Stimulated activated CD8-positive, alpha-beta memory T cell treated with anti-CD3 and anti-CD28 coated beads, Interleukin-7, amount 100 ng/mL, for 4 hours (primary cell): ENCODE measurements at places on chromosomes 11 and 22.

GRCh38 chr11:126007238-126007637 is 55.4 kb downstream of the CDON start:
- no peak for DNase-seq

GRCh38 chr11:61756452-61757212 is 4.2 kb downstream of the MYRF start:
- DNase-seq: no peak

DNA sequence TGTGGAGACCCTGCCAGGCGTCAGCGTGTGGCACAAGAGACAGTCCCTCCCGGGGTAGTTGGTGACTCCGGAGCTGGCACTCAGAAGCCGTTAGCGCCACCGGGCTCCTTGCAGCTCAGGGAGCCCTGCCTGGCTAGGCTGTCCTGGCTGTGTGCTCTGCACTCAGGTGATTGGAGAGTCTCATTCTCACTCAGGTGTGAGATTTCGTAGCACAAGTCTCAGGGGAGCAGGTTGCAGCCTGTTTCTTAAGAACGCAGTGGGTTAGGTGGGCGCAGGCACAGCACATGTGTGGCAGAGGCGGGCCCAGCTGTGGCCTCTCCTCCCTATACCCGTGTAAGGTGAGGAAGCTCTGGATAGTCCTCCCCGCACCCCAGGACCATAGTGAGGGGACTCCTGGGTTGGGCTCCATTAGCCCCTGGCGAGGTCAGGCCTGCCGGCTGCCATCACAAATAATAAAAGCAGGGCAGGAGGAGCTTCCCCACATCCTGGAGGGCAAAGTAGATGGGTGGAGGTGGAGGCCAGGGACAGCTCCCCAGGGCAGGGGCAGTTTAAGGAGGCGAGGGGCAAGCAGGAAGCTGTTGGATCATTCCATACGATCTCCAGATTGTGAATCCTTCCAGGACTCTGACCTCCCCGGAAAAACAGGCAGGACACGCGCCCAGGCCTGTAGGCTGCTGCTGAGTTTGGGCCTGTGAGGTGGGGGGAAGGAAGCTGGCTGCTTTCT is 39.4 kb downstream of the SBF1 start:
- DNase-seq: no peak

GRCh38 chr11:44770401-44770800 is 43.6 kb downstream of the TSPAN18 start:
- no peak for DNase-seq

DNA sequence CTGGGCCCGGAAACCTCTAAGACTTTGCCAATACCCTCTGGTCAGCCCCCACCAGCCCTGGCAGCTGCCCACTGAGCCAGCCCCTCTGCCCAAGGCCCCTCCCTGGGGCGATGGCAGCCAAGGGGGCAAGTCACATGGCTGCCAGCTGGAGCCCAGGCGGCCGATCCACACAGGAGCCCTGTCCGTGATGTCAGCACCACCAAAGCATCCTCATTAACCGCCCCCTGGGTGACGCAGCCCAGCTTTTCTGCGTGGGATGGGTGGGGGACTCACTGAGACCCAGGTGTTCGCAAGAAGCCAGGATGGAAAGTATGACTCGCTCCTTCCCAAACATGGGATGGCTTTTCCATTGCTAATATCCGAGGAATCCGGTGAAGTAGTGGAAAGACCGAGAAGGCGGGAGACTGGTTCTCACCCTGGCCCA is 46.6 kb upstream of the WNT7B start:
- DNase-seq: no peak

GRCh38 chr11:77085652-77086051 is 17.0 kb upstream of the OMP start:
- no peak for DNase-seq

DNA sequence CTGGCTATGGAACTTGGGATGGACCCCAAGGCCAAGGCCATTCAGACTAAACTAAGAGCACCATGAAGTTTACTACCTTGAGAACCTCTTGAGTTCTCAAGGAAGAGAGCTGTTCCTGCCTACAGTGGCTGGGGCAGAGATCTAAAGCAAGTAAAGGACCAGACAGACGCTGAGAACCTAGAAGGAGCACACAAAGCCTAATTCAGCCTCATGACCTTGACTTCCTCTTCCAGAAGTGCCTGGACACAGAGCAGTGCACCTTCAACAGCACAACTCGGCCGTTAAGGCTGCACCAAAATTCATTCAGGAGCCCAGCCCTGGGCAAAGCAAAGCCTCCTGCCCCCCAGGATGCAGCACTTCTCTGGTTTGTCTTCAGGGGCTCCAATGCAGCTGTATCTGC is 82.9 kb upstream of the AKIP1 start:
- DNase-seq: no peak

DNA sequence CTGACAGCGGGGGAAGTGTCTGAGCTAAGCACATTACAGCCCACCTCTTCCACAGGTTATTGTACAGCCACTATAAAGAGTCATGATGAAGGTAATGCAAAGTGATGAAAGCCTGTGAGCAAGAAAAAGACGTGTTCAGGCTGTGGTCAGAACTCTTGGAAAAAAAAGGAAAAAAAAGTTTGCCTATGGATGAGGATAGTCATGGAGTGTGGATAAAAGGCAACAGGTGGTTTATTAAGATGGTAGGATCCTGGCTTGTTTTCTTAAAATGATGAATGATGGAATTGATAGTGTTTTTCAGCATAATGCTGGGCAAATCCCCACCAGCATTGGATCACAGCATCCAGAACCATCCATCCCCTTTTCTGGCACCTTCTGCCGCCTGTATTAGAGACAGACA is 23.1 kb downstream of the UPB1 start:
- no peak for DNase-seq

GRCh38 chr11:78078218-78079167 is 1.2 kb downstream of the NDUFC2 start:
- DNase-seq: no peak

DNA sequence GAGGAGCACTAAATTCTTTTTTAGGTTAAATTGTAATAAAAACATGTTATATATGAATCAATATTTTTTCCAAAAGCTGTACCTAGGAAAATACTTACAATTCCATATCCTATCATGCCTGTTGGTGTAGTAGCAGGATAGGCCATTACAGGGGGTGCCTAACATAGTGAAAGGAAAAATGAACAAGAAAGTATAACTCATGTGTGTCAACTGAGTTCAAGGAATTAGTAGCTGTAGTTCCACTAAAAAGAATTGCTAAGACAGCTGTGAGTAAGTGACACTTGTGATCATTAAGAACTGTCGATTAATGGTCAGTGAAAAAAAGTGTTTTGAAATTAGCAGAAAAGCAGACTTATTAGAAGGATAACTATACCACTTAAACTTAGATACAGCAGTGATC is 92.4 kb downstream of the PICALM start:
- DNase-seq: no peak

- DNase-seq: no peak
These were observed 398.4 kb downstream of the CTTN start for GRCh38 chr11:70796648-70797227.

DNA sequence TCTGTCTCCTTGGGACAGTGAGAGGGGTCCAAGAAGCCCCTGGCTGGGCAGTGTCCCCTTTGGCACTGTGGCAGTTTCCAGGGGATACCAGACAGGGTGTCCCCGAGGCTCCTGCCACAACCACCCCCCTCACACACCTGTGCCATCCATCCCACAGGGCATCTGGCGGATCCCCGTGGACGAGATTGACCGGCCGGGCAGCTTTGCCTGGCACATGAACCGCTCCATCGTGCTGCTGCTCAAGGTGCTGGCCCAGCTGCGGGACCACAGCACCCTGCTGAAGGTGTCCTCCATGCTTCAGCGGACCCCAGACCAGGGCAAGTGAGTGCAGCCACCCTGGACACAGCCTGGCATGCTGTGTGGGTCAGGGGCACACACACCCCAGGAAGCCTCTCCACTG is 17.0 kb upstream of the SUSD2 start:
- no peak for DNase-seq

- DNase-seq: no peak
These were observed 8.8 kb upstream of the RPL3 start for GRCh38 chr22:39327995-39328754.

- DNase-seq: no peak
These were observed 5.1 kb upstream of the APLP2 start for GRCh38 chr11:130064596-130064995.

- DNase-seq: no peak
These were observed 3.7 kb upstream of the MIEF1 start for GRCh38 chr22:39498368-39498767.

GRCh38 chr11:71188886-71189767 is 63.2 kb downstream of the SHANK2 start:
- DNase-seq: no peak

DNA sequence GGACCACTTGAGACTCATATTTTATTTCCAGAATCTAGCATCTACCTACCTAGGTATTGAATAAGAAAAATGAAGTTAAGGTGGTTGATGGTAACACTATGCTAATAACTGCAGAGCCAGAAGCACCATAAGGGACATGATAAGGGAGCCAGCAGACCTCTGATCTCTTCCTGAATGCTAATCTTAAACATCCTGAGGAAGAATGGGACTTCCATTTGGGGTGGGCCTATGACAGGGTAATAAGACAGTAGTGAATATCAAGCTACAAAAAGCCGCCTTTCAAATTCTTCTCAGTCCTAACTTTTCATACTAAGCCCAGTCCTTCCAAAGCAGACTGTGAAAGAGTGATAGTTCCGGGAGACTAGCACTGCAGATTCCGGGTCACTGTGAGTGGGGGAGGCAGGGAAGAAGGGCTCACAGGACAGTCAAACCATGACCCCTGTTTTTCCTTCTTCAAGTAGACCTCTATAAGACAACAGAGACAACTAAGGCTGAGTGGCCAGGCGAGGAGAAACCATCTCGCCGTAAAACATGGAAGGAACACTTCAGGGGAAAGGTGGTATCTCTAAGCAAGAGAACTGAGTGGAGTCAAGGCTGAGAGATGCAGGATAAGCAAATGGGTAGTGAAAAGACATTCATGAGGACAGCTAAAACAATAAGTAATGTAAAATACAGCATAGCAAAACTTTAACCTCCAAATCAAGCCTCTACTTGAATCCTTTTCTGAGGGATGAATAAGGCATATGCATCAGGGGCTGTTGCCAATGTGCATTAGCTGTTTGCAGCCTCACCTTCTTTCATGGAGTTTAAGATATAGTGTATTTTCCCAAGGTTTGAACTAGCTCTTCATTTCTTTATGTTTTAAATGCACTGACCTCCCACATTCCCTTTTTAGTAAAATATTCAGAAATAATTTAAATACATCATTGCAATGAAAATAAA is 2.1 kb downstream of the HBB start:
- no peak for DNase-seq

DNA sequence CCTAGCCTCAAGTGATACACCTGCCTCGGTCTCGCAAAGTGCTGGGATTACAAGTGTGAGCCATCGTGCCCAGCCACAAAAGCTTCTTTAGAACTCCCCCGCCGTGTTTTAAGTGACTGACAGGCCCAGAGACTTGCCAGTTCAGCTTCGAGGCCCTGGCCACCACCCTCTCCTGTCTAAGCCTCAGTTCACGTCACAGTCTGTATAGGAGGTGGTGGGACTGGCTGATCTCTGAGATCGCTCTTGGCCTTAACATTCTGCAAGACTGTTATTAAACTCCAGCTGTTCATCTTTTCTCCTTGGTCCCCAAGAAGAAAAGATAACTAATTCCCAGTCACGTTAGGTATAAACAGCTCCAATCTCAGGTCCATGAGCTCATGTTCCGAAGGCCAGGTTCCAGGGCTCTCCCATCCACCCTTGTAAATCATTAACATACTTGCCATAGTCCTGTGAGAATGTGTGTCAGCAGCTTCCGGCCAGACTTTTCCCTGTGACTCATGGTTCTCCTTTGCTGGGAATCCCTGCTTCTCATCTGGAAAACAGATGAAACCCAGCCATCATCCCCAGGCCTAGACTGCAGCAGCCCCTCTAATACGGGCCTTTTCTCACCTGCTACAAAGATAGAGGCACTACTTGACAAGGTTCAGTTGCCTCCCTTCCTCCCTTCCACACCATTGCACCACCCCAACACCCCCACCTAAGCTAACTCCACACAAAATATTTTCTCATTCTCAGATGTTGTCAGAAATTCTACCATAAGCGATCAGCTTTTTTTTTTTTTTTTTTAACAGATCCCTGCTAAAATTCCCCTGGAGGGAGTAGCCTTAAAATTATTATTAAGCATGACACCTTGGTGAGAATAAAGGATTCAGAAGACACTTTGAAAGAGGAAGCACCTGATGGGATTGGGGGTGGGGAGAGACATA is 5.6 kb upstream of the KIAA0930 start:
- no peak for DNase-seq

DNA sequence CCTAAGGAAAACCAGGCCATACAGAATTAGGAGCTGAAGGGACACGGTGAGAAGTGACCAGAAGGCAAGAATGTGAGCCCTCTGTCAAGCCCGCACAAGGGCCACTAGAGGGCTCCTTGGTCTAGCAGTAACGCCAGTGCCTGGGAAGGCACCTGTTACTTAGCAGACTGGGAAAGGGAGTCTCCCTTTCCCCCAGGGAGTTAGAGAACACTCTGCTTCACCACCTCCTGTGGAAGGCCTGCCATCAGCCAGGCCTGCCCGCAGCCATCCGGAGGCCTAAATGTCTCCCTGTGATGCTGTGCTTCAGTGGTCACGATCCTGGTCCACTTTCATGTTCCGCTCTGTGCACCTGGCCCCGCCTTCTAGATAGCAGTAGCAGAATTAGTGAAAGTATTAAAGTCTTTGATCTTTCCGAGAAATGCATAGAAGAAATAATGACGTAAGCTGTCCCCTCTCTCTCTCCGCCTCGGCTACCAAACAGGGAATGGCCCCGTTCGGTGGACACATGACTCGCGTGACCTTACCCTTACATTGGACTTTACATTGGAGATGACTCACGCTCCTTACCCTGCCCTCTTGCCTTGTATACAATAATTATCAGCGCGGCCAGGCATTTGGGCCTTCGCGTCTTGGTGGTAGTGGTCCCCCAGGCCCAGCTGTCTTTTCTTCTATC is 10.7 kb upstream of the GSTP1 start:
- no peak for DNase-seq
